ENCODE measurements at places on chromosomes 3 and 15. TPM values are rescaled to one million over a fixed set of nuclear protein-coding genes. Genes with fewer than 3 reads are reported as not detected.

GRCh38 chr15:82970696-82971095 is 15.3 kb upstream of the RAMAC start:
- no peak for DNase-seq

DNA sequence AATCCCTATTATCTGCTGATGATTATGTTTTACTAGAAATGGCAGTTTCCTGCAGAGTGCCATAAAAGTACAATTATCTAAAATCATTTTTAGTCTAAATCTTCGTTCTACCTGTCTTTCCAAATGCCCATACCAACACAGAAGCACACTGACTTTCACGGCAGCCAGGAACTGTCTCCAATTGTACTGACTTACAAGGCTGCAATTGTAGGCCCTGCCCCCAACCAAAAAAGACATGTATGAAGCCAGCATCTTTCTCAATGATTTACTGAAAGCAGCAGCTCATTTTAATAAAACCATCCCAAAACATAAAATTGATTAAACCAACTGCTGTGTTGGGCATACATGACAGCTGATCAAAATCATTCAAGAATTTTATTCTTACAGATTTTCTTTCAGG is 119.0 kb downstream of the TBC1D5 start:
- no peak for DNase-seq

GRCh38 chr3:7423036-7423435 is 562.1 kb downstream of the GRM7 start:
- DNase-seq, result no peak

DNA sequence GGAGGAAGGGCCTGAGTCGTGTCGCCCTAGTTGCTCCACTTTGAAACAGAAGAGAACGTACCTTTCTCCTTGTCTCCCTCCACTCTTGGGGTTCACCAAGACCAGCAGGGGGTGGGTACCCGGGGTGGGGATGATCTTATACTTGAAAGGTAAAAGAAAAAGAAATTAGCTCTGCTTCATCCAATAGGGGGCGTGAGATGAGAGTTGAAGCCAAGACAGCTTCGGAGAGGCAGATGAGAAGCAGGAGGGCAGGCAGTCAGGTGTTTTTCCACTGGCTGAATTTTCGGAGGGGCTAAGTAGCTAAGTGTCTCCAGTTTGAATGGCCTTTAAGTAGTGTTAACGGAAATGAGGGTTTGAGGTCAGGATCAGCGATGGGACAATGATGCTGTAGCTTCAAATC is 100.4 kb downstream of the DGKG start:
- no peak for DNase-seq

DNA sequence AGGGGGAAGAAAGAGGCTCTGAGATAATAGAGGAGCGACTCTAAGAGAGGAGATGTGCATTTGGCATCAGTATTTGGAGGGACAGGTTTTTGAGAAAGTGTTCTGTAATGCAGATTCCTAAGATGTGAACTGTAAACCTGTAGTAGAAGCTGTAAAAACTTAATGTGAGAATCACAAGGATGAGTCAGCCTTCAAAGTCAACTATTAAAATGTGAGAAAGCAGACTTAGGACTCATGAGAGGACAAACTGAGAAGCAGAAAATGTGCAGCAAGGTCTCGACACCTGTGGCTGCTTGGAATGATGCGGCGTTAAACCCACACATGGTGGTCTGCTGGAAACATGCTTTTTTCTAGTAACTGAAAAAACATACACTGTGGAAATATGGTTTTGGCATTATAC is 36.0 kb downstream of the USP13 start:
- DNase-seq, result peak; percentile 19

DNA sequence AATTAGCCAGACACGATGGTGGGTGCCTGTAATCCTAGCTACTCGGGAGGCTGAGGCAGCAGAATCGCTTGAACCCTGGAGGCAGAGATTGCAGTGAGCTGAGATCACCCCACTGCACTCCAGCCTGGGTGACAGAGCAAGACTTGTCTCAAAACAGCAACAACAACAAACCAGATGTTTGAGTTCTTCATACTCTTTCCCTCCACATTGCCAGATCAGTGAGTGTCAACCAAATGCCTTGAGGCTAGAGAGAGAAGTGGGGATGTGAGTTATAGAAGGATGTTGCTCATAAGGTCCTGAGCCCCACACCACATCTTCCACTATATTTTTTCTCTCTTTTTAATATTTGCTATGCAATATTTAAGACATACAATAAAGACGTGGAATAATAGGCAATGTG is 19.8 kb downstream of the MAPKBP1 start:
- DNase-seq, result peak; percentile 82

- no peak for DNase-seq
These were observed 68.7 kb upstream of the MAP4 start for GRCh38 chr3:48084929-48085328.

DNA sequence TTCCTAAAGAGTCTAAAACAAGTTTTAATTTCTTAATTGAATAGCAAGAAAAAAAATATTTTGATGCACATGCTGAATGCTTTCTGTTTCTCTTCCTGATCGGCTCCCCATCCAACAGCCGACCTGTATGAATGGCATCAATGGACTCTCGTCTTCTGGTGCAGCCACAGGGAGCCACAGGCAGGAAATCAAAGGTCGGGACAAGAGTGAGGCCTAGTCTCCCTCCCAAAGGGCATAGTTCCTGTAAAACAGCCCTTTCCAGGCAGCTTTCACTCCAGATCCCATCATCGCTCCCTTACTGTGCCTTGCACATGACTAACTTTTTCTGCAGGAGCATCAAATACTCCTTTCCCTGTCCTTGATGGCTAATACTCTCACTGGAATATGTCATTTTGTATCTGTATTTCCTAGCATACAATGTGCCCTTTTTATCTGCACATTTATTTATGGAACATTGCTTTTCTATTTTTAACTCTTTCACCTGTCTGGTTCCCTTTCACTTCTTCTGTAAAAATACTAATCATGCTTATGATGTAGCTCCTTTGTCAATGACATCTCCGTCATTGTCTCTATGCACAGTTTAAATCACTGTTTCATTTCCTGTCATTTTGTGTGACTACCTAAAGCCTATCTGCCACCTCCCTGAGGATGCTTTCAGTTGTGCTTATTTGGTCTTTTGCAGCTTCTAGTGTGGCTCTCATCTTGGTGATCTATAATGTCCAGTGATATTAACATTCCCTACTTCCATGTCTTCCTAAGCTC is 326.2 kb downstream of the CTNNB1 start:
- no peak for DNase-seq

DNA sequence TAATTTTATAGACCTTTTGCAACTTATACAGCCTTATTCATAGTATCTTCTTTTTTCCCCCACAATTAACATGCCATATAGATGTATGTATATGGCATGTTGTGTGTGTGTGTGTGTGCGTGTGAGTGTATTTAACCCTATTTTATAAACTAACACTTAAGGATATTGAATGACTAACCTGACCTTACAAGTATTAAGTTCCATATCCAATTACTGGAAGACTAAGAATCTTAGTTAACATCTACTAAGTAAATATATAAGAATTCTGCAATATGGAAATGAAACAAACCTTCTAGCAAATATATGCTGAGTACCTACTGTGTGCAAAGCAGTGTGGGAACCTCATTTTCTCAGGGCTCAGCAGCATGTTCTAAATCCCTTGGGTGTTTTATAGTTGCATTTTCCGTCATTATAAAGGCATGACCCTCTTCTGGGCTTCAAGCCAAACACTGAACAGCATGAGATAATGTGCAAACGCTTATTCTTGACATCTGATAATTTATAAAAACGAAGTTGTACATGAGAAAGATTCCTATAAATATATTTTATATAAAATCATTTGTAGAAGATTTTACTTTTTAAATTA is 105.5 kb downstream of the NLGN1 start:
- no peak for DNase-seq

DNA sequence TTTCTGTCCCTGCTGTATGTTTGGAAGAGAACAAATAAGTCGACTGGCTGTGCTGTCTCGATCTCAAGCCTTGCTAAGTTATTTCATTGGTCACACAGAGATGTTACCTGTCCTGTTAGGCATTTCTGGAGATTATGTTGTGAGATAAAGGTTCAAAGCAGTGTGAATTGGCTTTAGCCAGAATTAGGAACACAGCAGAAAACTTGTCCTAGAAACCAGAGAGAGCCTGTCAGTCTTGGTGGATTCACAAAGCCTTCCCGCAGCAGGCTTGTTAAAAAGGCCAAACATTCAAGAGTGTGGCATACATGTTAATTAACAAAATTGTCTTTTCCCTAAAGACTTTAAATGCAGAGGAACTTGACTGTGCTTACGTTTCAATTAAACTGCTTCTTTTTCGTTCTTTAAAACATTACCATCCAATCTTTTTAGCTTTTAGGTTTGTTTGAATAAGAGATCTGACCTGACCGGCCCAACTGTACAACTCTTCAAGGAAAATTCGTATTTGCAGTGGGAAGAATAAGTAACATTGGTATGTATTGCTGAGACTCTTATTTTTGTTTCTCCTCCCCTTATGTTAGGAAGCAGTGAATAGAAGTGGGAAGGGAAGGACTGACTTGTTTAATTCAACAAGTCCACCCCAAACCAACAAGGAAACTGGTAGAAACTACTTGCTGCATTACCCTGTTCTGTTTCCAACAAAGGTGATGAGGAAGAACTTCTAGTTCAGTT is 25.2 kb downstream of the ABHD2 start:
- DNase-seq, result no peak

GRCh38 chr15:77497110-77497737 is 76.5 kb downstream of the HMG20A start:
- peak; percentile 46 for DNase-seq

DNA sequence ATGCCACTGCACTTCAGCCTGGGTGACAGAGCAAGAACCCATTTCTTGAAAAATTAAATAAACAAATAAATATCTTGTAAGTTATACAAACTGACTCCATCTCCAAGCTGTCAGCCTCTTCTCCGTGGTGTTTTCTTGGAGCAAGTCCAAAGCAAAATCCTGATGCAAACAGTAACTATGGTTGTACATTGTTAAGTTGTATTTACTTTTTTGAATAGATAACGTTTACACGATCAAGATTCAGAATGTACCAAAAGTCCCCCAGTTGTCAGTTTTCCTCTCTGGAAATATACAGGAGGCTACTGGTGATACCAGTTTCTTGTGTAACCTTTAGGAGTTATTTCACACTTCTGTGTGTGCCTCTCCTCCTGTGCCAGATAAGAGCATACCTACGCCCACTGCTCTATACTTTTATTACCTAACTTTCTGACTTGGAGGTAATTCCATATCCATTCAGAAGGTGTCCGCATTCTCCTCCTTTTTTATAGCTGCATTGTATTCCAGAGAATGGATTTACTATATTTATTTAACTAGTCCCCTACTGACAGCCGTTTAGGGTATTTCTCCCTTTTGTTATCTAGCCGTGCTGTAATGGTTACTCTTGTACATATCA is 14.2 kb downstream of the CMTM7 start:
- DNase-seq, result no peak

- no peak for DNase-seq
These were observed 218.9 kb downstream of the CNTN4 start for GRCh38 chr3:2317521-2317920.

DNA sequence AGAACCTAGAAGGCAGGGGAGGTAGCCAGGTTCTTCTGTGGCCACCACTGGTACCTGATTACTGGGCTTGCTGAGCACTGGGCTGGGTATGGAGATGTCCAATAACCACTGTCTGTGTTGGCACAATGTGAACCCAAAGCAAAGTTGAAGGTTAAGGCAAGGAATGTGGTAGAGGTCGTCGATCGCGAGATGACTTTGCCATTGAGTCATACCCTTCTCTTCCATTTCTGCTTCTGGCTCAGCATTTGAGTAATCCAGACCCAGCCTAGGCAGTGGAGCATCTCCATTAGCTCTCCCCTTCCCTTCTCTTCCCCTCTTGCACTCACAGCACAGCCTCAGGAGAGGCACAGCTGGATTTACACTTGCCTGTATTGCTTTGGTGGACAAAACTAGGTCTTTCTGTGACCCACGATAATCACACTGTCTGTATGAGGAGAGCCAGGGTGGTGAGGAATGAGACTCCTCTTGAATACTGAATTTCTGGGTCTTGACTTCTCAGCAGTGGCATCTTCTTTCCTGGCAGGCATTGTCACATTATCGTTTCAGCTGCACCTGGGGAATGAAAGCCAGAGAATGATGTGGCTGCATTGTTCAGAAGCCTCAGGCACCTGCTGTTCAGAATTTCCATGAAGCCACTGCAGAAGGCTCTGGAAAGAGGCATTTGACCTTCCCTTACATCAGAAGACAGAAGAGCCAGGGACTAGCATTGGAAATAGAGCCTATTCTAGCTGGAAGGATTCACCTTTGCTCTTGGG is 272.6 kb downstream of the PDCD6IP start:
- DNase-seq, result no peak

- no peak for DNase-seq
These were observed 160.9 kb downstream of the DCLK3 start for GRCh38 chr3:36603423-36603822.

GRCh38 chr3:148924562-148924961 is 59.5 kb downstream of the CPA3 start:
- DNase-seq, result no peak

GRCh38 chr15:57221134-57221533 is 155.2 kb upstream of the CGNL1 start:
- DNase-seq, result no peak

GRCh38 chr3:71582612-71583565 is 639 bp downstream of the FOXP1 start:
- DNase-seq, result peak; percentile 51

DNA sequence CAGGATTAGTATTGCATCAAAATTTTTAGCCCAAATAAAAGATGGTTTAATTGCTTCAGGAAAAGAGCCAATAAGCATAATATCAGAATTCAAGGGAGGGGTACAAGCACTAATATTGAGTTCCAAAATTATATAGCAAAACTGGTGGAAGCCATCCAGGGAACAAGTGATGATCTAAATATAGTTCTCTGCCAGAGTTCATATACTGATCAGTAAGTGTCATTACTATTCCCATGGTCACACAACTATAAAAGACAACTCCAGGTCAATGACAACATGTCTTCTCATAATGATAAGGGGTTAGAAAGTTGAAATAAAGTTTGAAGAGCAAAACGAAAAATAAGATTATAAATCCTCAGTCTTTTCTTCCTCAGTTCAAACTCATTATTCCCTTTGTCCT is 57.4 kb downstream of the ZNF280D start:
- DNase-seq, result no peak

DNA sequence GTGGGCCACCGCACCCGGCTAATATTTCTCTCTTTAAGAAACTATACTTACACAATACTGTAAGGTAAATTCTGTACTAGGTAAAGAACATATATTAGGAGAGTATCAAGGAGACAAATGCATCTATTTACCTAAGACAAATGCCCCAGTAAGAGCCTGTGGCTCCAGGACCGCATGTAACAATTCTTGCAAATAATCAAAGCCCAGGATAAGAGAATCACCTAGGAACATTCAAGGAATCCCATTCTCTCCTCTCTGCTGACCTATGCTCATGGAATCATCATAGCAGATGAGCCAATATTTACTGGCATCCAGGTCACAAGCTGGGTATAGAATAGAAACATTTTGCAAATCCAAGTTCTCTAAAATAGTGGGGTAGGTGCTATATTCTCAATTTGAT is 347.7 kb downstream of the FOXP1 start:
- no peak for DNase-seq

DISP2 gene
- 0.54 TPM for polyA plus RNA-seq

MLF1 gene
- polyA plus RNA-seq, result 6.9 TPM

GRK7 gene
- not detected for polyA plus RNA-seq

FAM174B gene
- polyA plus RNA-seq, result 0.44 TPM

ARGFX gene
- polyA plus RNA-seq, result not detected

TF gene
- 0.08 TPM for polyA plus RNA-seq

FGF7 gene
- not detected for polyA plus RNA-seq

MSL2 gene
- 9.3 TPM for polyA plus RNA-seq

MUC13 gene
- polyA plus RNA-seq, result not detected

All from mammary epithelial cell (primary cell).